ENCODE measurements at places on chromosomes 16 and 17.

DNA sequence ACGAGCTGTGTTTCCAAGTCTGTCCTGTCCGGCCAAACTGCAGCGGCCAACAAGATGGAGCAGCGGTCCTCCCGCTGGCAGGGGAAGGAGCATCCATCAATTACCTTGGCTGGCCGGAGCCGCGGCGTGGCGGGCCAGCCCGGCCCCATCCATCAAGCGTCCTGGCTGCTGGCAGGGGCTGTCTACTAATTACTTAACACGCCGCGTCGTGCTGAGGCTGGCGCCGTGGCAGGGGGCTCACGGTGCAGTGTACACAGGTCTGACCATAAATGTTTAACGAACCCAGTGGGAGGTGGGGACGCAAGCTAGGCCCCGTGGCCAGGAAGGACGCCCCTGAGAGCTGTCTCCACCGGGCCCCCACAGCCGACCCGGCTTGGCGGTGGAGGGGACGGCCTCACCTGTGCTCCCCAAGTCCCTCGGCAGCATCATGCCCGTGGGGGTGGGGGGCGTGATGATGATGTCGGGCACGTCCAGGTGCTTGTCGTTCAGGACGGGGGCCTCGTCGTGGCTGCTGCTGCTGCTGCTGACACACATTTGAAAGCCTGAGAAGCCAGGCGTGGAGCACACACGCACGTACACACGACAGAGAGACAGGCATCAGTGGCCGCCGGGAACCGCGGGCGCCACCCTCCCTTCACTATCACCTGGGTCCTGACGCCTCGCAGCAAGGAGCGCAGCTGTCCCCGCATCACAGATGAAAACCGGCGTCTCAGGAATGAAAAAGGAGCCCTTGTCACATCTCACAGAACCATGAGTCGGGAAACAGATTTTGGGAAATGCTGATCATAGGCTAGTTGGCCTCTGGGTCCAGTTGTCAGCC, 21.2 kb upstream of the GINS2 start:
- DNase-seq, result no peak

- DNase-seq, result no peak
Observed at GRCh38 chr17:48910370-48910769, 2.2 kb downstream of the UBE2Z start.

GRCh38 chr16:75942936-75943335, 216.6 kb upstream of the CPHXL start:
- DNase-seq, result no peak

- DNase-seq, result no peak
Observed at GRCh38 chr17:37019117-37019740, 70.5 kb downstream of the AATF start.

- DNase-seq, result no peak
Observed at GRCh38 chr16:12976496-12976895, 75.1 kb downstream of the SHISA9 start.

DNA sequence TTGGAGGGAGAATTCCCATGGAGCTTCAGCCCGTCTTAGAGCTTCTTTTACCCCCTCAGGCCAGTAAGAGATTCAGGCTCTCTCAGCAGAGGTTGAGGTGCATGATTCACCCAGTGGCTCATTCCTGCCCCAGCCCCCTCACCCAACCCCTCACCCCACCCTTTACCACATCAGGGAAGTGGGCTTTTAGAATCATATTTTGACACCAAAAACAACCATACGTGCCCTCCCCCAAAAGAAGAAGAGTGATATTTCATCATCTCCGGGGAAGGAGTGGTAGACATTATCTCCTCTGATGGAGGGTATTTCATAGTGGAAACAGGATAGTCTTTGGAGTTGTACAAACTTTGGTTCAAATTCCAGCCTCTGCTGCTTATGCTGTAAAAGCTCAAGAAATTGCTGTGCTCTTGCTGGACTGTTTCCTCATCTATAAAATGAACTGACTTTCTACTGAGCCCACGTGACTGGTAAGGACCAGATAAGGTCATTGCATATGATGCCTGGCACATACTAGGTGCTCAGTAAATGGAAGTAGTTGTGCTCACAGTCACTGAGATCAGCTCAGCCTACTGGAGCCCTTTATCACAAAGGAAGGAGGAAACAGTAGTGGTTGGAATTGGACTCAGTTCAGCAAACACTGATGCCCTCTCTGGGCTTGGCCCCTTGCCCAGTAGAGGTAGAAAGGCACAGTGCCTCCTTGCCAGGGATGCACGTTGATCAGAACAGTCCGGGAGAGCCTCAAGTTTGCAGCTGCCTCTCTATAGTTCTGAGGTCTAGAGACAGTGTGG, 18.3 kb upstream of the CCL5 start:
- peak; percentile 35 for DNase-seq

- peak; percentile 72 for DNase-seq
Observed at GRCh38 chr17:2215616-2216364, 87.8 kb downstream of the SMG6 start.

DNA sequence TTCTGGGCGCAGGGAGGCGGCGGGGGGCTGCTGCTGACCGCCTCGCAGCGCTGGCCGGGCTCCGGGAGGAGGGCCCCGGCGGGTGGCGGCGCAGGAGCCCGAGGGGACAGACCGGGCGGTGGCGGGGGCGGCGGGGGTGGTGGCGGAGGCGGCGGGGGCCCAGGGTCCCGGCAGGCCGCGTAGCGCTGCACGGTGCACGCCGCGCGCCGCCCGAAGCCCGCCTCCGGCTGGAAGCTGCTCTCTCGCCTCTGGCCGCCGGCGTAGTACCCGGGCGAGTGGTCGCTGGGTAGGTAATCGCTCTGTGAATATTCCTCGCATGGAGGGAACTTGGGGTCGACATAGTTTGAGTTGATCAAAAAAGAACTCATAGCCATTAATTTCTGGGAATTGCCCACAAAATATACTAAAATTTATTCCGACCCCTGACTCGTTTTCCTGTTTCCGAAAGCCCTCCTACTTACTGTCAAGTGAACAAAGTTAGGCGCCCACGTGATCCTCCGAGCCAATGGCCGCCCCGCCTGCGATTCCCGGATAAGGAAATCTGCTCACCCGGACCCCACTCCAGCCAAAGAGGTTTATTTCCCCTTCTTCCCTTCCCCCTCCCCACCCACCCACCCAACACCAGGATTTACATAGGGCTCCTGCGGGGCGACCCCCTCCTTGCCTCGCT, at the start of gene HOXB4:
Gene HOXB4 (minus strand): TSS at position 405 of the 670 bp plus-strand sequence. CDS start 31 bp downstream, at position 374.
- peak; percentile 73 for DNase-seq

- no peak for DNase-seq
Observed at GRCh38 chr16:80100186-80100585, 440.6 kb upstream of the DYNLRB2 start.

DNA sequence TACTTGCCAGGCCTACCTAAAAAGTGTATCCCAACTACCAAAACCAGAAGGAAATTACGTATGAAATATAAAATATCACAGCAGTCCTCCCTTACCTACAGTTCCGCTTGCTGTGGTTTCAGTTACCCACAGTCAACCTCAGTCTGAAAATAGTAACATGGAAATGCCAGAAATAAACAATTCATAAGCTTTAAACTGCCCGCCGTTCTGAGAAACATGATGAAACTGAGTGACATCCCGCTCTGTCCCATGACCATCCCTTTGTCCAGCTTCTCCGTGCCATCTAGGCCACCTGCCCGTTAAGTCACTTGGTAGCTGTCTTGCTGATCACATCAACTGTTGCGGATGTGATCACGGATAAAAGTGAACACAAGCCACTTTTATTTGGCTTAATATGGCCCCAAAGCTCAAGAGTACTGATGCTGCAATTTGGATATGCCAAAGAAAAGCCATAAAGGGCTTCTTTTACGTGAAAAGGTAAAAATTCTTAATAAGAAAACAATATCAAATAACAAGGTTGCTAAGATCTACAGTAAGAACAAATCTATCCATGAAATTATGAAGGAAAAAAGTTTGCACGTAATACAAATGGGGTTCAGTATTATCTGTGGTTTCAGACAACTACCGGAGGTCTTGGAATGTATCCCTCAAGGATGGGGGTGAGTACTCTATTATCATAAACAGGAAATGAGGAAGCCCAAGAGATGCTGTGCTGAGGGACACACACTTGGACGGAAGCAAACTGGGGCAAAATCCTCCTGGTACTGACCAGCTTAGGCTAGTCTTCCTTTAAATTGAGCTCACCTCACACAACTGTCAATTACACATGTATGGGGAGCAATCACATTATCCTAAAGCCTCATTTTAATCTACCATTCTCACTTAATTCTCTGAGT, 8.2 kb downstream of the USP22 start:
- peak; percentile 62 for DNase-seq

Data from CD4-positive, alpha-beta T cell treated with Interleukin-1 beta for 1 hour (primary cell).